ENCODE measurements at places on chromosomes 3 and 15.
A peak's percentile ranks its signal among the peaks of the same experiment; 100 is the strongest.

GRCh38 chr3:105518806-105519418, 152.2 kb downstream of the ALCAM start:
- DNase-seq: no peak

- DNase-seq: peak; percentile 37
Measured at GRCh38 chr15:92797168-92798052, 102.7 kb upstream of the CHD2 start.

GRCh38 chr3:135629701-135630408, 335.7 kb upstream of the PPP2R3A start:
- DNase-seq: no peak

DNA sequence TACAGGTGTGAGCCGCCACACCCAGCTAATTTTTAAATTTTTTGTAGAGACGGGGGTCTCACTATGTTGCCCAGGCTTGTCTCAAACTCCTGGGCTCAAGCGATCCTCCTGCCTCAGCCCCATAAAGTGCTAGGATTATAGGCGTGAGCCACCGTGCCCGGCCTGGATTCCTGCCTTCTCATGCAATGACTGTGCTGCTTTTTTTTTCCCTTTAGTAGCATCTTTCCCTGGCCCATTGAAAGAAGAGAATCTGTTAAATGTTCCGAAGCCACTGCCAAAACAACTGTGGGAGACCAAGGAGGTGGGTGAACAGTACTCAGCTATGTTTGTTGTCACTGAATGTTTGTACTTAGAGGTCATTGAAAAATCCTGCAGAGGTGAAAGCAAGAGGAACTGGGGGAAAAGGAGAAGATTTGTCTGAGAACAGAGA, 88.0 kb downstream of the CRTC3 start:
- DNase-seq: no peak

GRCh38 chr3:120623727-120624093, 27.6 kb downstream of the NDUFB4 start:
- no peak for DNase-seq

GRCh38 chr15:64163659-64164362, 989 bp upstream of the PPIB start:
- no peak for DNase-seq

DNA sequence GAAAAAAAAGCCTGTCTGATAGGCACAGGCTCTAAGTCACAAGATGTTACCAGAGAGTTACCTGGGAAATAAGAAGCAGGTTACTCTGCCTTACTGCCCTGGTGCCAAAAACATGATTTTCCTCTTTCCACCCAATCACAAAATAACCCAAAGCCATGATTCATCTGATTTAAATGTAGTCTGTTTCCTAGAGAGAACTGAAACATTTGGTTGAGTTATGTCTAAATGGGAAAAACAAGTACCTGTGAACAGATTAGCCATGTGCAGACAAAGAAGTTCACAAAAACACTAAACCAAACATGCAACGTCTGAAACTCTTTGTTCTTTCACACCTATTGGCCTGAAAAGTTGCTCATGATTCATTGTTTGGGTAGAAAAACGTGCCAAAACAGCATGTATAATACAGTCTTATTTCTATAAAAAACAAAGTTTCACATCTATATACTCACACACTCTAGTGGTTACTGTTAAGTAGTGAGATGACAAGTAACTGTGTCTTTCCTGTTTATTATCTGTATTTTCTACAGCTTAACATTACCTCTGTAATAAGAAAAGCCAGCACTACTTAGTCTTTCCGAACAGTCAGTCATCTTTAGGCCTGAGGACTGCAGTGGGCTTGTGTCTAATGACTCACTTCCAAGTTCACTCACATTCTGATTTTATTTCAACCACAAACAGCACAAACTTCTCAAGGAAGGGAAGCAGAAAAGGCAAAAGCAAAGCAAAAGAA, 30.2 kb downstream of the FAM174B start:
- no peak for DNase-seq

GRCh38 chr3:101966226-101966625, 116.9 kb downstream of the NFKBIZ start:
- DNase-seq: no peak

DNA sequence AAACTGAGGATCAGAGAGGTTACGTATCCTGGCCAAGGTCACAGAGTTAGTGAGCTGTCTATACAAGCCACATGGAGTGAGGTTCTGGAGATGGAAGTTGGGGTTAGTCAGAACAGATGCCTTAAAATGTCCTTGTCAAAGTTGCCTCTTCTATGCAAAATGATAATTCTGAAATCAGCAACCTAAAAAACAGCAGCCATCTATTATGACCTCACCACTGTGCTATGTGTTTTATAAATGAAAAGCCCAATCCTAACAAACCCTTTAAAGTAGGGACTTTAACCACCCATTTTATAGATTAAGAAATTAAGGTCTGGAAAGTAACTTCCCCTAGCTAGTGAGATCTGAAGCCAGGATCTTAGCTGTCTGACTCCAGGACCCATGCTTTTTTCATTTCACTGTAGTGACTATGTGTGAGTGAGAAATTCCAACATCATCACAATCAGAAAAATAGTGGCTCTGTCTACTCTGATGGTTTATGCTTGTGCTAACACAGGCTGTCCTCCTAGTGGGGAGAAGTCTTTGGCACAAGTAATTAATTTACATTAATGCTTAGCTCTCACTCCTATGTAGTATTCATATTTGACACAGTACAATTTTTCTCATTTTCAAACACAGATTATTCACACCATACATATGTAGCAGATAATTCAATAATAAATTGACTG, 143.6 kb downstream of the ANO10 start:
- no peak for DNase-seq

DNA sequence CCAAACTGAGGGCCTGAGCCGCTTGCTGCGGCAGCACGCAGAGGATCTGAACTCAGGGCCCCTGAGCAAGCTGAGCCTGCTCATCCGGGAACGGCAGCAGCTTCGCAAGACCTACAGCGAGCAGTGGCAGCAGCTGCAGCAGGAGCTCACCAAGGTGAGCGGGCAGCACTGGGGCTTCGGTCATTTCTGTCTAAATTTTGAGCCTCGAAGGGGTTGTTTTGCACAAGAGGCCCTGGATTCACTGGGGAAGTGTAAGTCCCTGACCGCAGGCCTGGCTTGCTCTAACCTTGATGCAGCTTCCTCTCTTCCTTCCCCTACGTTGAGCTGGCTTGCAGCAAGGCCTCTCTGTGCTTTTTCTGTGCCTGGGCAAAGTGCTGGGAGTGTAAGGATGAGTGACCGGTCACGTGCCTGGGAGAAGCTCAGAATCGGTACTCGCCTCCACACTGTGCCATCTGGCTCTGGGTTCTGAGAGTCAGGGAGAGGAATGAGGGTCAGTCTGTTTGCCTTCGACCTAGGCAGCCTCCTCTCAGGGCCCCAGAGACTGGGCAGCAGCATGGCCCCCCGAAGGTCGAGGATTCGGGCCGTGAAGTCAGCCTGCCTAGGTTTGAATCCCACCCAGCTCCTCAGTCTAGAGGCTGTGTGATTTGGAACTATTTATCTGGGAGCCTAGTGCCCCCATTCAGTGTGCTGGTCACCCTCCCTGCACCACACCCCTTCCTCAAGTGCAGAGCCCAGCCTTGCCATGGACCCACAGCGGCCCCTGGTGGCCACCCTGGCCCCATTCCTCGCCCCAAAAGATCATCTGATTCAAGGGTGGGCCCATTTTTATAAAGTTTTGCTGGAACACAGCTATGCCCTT, 1.4 kb downstream of the FES start:
- peak; percentile 77 for DNase-seq

DNA sequence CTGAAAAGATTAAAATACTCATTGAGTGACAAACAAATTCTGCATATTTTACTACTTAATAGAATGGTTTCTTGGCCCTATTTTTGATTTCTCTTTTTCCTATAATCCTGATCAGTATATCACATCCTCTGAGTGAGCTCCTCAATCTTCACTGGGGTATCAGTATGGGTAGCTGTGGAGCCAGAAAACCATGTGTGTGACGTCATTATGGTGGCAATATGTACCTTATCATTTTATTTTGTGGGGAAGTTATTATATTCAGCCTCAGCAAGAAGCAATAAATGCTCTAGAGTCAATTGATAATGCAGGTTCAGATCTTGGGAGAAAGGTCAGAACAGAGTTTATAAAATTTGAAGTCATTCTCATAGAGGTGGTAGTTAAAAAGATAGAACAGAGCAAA, 1135.7 kb upstream of the CADM2 start:
- DNase-seq: no peak

DNA sequence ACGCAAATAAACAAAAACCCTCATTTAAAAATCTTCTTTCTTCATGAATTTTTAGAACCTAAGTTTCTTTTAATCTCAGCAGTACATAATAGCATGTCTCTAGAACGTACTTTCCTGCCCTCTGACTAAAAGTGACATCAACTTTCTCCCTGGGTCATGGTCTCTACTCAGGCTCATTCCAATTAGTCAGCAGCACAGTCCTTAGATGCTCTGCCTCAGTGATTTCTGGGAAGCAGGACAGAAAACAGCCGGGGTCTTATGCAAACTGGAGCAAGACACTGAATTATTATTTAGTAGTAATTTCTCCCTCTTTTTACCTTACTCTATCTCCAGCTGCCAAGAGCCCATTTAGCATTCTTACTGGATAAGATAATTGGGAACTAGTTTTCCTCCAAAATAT, 365.2 kb downstream of the TUSC7 start:
- no peak for DNase-seq

DNA sequence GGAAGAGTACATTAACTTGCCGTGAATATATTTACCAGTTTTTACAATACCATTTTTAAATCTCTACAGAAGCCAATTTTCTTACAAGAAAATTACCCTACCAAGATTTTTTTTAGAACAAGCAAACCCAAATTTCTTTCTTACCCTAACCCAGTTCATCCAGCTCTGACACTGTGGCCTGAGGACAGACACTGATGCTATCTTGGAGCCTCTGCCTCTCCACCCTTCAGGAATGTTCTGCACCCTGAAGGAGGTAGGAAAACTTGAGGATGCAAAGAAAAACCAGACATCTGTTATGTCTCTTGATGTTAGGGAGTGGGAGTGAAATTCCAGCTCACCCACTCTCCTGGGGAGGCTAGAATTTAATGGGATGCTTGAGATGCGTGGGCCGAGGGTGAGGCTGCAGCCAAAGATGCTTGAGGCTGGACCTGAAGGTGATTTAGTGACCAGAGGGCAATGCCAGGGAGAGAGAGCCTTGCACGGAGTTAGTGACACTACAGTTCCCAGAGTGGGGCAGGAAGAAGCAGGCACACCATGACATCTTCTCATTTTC, 69.9 kb downstream of the LIPC start:
- DNase-seq: no peak

- DNase-seq: no peak
Measured at GRCh38 chr3:146125951-146126350, 35.0 kb downstream of the PLOD2 start.

DNA sequence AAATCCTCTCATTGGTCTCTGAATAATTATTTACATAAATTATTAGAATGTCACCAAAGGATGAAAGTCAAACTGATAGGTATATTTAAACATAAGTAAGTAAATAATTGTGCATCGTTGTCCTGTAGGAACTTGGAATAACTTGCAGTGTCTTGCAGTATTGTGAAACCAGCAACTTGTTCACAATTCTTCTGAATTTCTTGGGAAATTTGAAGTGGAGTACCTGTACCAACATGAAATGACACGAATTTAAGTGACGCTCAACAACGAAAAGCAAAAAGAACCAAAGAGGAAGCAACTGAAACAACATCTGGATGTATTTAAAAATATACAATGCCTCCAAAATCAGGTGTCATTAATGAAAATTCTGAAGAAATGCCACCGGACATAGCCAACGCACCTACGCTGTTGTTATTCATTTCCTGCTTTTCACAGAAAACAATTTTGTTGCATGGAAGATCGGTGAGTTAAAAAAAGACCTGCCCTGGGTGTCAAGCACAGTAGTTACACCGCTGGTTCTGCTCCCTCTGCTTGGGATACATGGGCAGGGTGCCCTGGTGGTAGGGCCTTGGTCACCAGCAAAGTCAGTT, 112.5 kb downstream of the RPLP1 start:
- no peak for DNase-seq

DNA sequence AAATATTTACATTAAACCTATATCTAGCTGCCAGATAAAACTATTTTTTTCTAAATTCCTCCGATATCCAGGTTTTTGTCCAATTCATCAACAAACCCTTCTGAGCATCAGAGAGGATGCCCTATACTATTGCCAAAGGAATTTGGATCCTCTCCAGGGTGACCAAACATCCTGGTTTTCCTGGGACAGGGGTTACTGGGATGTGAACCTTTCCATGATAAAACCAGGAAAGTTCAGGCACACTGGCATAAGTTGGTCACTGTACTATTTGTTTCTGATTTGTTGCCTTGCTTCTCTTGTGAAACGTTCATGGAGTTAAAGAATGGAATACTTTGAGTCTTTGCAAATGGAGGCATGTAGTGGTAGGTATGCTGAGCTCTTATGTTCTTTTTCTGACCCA, 63.5 kb downstream of the TLNRD1 start:
- no peak for DNase-seq

DNA sequence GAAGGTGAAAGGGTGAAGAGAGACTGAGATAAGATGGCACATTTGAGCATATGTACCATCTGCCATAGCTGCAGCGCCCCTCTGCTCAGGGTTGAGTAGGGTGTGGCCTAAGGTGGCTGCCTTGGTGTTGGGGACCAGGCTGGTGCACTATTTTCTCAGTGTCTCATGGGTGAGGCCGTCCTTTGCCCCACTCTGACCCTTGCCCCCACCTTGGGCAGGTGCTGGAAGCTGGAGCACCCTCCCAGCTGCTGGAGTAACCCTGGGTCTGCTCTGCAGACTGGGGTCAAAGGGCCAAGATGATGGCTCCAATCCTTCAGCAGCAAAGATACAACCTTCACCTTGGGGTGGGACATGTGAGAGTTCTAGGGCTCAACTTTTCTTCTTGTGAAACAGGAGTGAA, 69.2 kb downstream of the DAPK2 start:
- no peak for DNase-seq

DNA sequence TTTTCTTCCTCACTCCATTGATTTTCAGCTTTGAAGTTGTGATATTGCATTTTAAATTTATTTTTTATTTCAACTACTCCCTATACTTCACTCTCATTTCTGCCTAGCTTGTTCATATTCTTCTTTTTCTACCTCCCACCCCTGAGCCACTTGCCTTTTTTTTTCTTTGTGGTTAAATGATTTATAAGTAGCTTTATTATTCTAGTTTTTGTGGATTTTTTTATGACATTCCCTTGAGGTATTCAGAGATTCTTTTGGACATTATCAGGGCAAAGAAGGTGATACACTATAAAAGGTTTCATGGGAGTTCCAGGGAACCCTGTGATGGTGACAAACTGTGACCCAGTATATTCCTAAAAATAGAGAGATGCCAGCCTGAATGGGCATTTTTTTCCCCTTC, 3.3 kb downstream of the C15orf61 start:
- DNase-seq: no peak

Data from activated T-cell treated with anti-CD3 and anti-CD28 coated beads for 4 hours (primary cell).